ENCODE measurements at places on chromosomes 7 and 10.

GRCh38 chr10:124019886-124020797 lies 73.3 kb downstream of the CHST15 start:
- no peak for DNase-seq

- no peak for DNase-seq
These were observed 110.4 kb downstream of the SH2D4B start for GRCh38 chr10:80648106-80648505.

GRCh38 chr7:92717623-92717992 lies 118.8 kb downstream of the CDK6 start:
- no peak for DNase-seq

DNA sequence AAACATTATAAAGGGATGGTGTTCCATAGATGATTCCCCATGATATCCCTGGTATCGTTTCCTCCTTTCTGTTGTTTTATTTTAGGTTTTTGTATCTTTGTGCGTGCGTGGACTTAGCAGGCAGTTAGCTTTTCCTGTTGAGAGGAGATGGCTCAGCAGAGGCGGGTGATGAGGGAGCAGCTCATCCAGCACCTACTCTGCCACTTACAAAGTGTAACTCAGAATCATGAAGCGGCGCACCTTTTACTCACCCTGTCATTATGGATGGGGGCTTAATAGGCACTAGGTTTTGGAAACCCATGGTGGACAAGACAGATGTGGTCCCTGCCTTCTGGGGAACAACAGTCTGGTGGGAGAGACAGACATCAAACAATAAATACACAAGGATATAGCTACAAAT lies 17.1 kb downstream of the FAM241B start:
- DNase-seq = no peak

GRCh38 chr7:553636-554111 lies 34.0 kb upstream of the PDGFA start:
- DNase-seq = no peak

DNA sequence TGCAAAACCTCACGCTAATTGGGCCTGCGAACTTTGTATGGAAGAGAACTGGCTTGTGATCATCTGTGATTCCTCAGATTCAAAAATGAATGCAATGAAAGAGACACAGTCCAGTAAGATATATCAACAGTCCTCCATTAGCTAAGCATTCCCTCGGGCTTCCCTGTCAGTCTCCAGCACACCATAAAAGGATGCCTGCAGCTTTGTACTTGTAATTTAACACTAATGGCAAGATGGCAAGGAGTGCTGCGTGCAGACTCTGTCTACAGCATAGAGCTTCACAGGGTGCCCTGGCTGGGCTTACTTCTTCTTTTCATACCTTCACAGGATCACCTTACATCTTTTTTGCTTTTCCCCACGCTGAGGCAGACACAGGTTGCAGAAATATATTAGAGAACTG lies 200.0 kb downstream of the GFRA1 start:
- no peak for DNase-seq

DNA sequence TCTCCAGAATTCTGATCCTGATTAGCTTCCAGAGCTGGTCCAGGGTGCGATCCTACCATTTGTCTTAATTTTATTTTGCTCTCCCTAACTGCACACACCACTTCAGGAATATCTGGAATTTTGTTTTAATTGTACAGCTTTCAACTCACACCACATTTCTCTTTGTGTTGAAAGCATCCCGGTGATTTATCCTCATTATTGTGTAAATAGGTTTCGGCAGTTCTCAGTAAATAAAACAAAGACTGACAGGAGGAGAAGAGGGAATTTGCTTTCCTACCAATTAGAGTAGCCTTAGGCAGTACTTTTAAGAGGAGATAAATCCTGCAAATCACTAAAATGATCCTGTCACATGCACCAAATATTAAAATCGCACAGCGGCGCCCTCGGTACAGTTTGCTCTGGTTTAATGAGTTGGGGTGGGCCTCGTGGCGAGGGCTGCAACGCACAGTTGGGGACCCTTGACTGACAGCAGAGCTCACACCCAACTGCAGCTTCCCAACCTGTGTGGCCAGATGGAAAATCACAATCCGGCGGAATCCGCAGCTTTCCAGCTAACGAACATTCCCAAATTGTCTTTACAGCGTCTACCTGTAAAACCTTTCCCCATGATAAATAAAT lies 62.6 kb downstream of the EBF3 start:
- no peak for DNase-seq

GRCh38 chr7:96414931-96415292 lies 93.0 kb upstream of the SLC25A13 start:
- no peak for DNase-seq

- DNase-seq = no peak
These were observed 94.7 kb downstream of the ZNRF2 start for GRCh38 chr7:30379131-30379530.

DNA sequence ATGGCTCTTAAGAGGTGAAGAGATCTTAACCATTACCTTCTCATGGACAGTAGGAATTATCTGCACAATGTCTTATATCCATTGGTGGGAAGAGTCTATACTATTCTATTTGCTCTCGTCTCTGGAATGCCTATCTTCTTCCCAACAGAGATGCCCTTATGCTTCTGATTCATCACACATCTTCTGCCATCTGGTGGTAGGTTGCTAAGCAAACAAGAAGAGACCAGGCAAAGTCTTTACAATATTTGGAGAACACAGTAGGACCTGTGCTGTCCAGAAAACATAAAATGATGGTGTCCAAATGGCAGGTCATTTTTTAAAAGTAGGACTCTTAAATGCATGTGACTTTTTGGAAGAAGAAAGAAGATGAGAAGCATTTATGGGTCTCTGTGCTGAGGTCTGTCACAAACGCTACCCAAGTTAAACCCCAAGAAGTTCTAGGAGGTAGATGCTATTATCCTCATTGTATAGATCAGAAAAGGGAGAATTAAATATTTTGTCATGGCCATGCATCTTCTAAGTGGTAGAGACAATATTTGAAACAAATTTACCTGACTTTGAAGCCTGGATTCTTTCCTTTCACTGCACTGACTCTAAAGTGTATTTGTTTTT lies 67.8 kb upstream of the NXPH1 start:
- no peak for DNase-seq

- no peak for DNase-seq
These were observed 61.9 kb downstream of the PARD3 start for GRCh38 chr10:34753014-34753757.

- no peak for DNase-seq
These were observed 27.1 kb upstream of the TNRC18 start for GRCh38 chr7:5450549-5451327.

DNA sequence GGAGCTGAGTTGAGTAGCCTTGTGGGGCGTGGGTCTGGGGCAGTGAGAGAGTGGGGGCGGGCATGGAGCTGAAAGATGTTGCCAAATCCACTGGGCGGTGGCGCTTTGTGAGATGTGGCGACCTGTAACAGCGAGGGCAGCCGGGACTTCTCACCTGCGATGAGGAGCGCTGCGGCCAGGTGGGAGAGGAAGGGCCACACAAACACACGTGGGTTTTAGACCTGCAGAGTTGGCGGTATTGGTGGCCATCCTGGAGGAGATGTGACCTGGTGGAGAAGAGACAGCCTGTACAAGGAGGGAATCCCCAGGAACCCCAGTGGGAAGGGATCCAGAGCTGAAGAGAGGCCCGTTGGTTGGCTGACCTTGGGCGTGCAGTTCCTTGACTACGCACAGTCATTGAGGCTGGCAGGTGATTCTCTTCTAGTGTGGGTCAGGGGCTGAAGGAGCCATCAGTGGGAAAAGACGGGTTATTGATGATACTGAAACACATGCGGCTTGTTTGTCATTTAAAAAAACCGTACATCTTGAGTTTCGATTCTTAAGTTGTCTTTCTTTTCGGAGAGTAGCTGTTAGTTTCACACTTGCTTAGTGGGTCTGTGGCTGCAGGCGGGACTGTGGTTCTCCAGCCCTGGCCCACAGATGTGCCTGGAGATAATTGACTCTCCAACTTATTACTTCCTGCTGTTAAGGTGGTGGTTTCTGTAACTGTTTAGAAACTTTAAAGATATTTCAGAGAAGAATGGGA lies 2.4 kb downstream of the CHST12 start:
- peak; percentile 16 for DNase-seq

DNA sequence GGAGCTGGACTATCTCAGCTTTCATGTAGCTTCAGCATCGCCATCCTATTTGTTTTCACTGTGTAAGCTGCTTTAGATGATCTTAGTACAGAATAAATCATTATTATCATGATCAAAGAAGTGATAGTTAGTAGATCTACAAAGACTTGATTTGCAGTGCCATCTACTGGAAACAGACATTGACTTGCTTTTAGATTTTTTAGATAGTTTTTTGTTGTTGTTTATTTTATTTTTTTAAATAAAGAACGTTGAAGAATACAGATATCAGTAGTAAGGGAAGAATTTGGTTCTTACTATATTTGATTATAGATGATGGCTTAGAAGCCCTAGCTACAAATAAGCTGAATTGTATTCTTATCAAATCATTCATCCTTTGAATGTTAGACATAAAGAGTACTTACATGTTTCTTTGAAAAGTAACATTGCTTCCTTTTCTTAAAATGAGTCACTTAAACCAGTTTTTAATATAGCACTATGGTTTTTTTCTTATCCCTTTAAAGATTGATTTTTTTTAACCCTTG lies 6.3 kb upstream of the SFMBT2 start:
- no peak for DNase-seq

- no peak for DNase-seq
These were observed 95.8 kb upstream of the ABCB5 start for GRCh38 chr7:20519645-20520044.

GRCh38 chr7:121419201-121420148 lies 23.4 kb upstream of the FAM3C start:
- no peak for DNase-seq

- no peak for DNase-seq
These were observed 749.4 kb downstream of the AUTS2 start for GRCh38 chr7:70347463-70348254.

DNA sequence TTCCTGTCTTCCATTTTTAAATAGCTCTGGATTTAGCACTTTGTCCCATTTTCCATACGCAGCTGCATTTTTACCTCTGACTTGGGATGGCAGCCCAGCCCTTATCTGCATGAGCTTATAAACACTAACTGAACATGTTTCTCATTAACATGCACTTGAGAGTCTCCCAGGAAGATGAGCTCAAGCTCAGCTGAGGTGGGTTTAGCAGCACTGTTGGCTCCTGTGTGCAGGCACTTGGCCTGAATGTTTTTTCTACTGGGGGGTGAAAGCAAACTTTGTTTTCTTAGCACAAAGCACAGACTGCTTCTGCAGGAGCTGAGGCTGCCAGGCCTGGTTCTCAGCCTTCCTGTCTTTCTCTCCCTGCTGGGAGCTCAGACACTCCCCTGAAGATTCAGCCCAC lies 1093.6 kb upstream of the AUTS2 start:
- DNase-seq = no peak

DNA sequence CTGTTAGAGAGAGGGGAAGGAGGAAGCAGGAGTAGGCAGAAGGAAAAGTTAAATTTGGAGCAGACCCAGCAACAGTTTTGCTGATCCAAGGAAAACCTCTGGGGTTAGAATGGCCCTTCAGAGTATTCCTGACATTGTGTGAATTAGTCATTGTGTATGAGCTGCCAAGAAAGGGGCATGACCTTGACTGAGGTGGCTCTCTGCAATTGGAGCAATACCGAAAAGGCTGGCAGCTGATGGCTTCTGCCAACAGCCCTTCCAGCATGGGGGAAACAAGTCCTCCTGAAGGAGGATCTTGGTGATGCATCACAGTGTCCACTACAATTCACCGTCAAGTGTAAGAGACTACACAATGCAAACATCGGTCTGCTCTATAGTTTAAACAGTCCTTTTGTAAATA lies 20.6 kb upstream of the WASL start:
- no peak for DNase-seq

DNA sequence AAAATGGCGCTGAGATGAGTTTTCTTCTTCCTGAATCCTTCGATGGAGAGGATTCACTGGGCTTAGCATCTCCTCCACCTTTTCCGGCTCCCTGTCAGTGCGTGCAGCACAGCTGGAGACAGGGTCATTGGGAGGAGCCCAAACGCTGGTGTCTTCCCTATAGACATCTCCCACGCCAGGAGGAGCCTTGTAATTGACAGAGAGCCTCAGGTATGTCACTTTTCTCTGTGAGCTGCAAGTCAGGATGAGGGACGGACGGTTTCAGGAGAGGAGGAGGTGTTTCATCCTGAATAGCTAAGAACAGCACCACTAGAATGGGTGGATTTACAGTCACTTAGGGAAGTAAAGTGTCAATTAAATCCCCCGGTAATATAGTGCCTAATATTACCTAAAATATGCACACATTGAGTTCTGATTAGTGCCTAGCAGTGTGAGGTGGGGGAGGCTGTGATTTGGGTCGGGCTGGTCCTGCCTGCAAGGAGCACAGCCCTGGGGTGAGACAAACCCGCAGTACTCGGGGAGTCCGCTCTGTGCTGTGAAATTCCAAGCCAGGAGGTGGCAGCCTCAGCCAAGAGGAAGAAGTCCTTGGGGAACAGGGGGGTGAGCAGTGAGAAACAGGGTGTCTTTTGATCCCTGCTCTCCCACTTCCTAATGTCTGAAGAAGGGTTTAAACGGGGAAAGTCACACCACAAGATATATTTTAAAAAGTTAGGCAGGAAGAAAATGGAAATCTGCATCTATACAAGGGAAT lies 28.2 kb downstream of the IL15RA start:
- no peak for DNase-seq

- DNase-seq = no peak
These were observed 80.1 kb upstream of the AUTS2 start for GRCh38 chr7:69517985-69518704.

- no peak for DNase-seq
These were observed 184.0 kb downstream of the GFRA1 start for GRCh38 chr10:116088985-116089384.

- no peak for DNase-seq
These were observed 1088.0 kb downstream of the SORCS1 start for GRCh38 chr10:106076496-106076895.

DNA sequence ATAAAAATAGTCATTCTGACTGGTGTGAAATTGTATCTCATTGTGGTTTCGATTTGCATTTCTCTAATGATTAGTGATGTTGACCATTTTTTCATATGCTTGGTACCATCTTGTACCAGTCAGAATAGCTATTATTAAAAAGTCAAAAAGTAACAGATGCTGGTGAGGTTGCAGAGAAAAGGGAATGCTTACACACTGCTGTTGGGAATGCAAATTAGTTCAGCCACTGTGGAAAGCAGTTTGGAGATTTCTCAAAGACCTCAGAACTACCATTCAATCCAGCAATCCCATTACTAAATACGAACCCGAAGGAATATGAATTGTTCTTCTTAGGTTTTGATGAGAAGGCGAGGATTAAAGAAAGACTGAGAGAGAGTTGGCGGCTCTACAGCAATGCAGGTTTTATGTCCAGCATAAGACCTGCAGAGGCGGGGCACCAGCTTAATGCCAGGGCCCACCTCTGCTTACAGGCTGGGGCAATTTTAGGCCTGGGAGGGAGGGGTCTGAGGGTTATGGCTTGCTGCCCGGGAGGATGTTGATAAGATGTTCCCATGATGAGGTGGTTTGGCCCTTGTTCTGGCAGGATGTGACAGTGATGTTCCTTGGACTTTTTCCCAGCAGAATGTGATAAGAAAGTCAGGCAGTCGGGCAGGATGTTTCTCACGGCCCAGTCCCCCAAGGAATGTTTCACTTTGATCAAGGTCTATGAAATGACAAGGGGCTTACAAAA lies 74.4 kb downstream of the MEST start:
- DNase-seq = no peak

GRCh38 chr10:49094646-49095045 lies 20.7 kb downstream of the VSTM4 start:
- DNase-seq = no peak
